ENCODE measurements at places on chromosomes 3 and 15.
A peak's percentile ranks its signal among the peaks of the same experiment; 100 is the strongest.

- DNase-seq, result no peak
These were observed 161.0 kb upstream of the CTDSPL start for GRCh38 chr3:37700466-37701248.

DNA sequence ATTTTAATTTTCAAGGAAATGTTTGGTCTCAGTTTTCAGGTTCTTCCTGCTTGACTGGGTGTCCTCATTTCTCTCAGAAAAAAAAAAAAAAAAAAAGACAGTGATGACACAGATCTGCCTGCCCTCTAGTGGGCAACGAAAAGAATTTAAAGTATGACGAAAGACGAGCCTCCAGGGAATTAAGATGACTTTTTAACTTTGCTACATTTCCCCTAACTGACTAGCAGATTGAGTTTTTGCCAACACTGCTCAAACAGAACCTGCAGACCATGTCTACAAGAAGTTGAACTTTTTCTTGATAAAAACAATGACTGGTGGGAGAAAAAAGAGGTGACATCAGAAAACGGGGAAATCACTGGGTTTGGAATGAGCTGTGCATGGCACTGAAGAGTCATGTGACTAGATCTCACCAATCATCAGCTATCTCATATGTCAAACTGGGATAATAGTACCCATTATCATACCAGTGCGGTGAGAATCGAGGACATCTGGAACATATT is 40.8 kb downstream of the EOMES start:
- DNase-seq, result no peak

GRCh38 chr3:31462050-31462569 is 70.6 kb upstream of the STT3B start:
- DNase-seq, result peak; percentile 8

DNA sequence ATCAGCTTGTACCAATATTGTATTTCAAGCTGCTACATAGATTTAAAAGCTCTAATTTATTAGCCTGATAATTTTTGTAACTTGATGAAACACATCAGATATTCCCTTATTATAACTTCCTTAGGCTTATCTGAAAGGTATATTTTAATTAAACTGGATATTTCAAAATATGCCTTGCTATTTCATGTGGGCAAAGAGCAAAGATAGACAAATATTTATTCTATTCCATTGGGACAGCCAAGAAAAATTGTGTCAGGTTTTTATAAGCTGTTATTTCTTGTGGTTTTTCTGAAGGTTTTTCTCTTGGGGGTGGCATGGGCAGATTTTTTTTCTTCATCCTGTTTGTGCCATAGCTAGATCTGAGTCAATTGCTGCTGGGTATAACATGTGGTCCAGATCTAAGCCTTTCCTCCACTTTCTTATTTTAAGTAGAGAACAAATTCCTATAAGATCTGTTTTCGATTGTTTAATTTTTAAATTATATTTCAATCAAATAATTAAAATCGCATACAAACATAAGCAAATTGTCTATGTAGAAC is 249.5 kb downstream of the NAALADL2 start:
- DNase-seq, result no peak

DNA sequence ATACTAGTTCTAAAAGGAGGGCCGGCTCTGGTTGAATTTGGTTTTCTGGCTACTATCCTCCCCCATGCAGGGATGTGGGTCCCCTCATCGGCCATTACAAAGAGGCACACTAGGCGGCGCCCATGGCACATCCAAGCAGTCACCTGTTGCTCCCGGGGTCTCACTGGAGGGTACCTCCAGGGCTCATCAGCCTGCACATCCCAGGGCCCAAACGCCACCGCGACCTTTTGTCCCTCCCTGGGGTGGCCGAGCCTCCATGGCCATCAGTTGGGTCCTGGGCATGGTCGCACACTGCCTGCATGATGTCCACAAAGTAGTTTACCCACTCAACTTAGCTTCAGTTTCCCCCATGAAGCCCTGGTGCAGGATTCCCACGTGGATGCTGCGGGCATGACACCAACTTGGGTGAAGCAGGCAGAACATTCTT is 28.3 kb downstream of the IDH3A start:
- peak; percentile 19 for DNase-seq

- no peak for DNase-seq
These were observed 86.4 kb downstream of the P2RY1 start for GRCh38 chr3:152921351-152921750.

GRCh38 chr3:4985330-4986174 is 6.3 kb downstream of the BHLHE40 start:
- DNase-seq, result no peak

- no peak for DNase-seq
These were observed 7.8 kb upstream of the UBP1 start for GRCh38 chr3:33447958-33448357.

DNA sequence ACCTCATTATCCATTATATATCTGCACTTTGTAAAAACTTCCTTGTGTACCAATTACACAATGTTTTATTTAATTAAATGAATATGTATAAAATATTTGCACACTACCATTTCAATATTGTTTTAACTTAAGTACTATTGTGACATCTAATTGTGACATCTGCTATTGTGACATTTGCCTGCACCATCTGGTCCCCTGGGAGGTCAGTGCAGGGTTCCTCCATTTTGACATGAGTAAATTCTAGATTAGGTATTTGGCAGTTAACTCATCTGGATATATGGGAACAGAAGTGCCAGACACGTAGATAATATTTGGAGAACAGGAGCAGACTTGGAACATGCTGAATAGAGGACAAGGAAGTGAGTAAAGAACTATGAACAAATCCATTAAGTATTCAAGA is 332.1 kb downstream of the VGLL3 start:
- no peak for DNase-seq

GRCh38 chr3:161508852-161509477 is 12.4 kb downstream of the OTOL1 start:
- no peak for DNase-seq

- DNase-seq, result no peak
These were observed 1.5 kb upstream of the SMAD3 start for GRCh38 chr15:67063689-67064606.

DNA sequence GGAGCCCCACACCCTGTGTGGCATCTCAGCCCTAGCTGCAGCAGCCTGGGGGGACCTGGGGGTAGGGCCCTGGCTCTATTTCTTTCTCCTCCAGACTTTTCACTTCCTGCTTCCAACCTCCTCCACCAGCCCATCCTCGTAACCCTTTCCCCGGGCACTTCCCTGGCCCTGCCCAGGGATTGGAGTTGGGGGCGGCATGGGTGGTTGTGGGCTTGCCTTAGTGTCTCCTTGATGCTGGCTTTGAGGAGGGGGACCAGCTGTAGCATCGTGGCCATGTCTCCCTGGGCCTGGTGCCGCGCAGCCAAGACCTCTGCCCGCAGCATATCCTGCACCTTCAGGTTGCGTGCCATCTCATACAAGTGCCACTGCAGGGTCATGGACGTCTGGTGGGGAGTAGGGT is 28.1 kb downstream of the CYP11A1 start:
- DNase-seq, result no peak

DNA sequence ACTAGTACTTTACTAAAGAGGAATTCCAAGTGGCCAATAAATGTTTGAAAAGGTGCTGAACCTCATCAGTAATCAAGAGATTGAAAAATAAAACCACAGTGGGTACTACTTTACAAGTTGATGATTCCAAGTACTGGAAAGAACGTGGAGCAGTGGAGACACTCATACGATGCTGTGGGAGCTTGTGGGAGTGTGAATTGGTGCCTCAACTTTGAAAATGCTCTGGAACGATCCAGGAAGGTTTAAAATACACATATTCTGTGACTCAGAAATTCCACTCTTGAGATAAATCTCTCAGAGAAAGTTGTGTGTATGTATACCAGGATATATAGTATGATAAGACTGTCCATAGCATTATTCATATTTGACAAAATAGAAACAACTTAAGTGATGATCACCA is 9.3 kb downstream of the LRCH3 start:
- DNase-seq, result no peak

GRCh38 chr3:18843188-18843587 is 305.1 kb upstream of the KCNH8 start:
- DNase-seq, result no peak

DNA sequence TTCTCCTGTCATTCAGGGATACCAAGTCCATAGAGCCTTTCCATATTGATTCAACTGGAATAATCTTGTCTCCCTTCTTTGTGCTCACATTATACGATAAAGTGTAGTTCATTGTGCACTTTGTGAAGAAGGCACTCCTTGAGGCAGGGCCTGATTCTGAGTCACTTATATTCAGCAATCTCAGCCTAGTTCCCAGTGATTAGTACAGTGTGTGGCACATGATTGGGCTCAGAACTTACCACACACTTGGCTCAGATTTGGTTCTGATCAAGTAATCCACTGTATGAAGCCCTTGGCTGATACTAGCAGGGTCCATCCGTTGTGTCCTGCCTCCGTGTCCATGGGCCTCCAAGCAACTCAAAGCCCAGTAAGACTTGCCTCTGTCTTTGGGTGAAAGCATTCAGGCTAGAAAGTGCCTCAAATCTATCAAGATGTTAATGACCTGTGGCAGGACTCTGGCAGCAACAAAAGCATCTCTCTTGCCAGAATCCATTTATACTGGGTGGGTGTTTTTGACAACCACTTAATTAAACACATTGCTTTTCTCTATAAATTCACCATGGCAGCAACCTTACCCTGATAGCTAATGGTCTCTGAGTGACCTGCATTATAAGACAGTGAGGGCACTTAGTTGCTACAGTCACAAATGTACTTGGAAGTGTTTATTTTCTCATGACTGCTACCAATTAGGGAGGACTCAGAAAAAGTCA is 51.3 kb downstream of the TPRG1 start:
- no peak for DNase-seq

DNA sequence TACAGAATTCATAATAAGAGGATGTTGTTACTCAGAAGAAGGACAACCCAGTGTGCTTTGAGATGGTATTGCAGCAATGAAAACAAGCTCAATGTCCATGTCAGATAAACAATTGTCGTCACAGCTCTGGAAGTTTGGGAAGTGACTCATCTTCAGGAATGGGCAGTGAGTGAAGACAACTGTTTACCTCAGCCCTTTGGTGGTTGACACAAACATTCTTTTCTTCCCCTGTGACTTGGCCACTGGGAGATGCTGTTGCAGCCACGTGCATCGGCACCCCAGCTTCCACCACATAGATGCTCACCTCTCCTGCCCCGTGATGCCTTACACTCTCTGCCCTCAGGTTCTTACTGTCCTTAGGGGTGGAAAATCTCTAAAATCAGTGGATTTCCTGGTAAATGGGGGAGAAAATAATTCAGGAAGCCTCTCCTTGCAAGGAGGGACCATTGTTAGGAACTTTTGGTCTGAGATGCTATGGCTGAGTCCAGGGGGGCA is 114.1 kb upstream of the GALNT15 start:
- no peak for DNase-seq

GRCh38 chr15:94476686-94477085 is 245.3 kb downstream of the MCTP2 start:
- no peak for DNase-seq

DNA sequence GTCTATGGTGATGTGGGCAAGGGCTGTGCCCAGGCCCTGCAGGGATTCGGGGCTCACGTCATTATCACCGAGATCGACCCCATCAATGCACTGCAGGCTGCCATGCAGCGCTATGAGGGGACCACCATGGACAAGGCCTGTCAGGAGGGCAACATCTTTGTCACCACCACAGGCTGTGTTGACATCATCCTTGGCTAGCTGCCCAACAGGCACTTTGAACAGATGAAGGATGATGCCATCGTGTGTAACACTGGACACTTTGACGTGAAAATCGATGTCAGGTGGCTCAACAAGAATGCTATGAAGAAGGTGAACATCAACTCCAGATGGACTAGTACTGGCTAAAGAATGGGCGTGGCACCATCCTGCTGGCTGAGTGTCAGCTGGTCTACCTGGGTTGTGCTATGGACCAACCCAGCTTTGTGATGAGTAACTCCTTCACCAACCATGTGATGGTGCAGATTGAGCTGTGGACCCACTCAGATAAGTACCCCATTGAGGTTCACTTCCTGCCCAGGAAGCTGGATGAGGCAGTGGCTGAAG is 6.1 kb upstream of the USP8 start:
- DNase-seq, result no peak

GRCh38 chr3:53750253-53751210 is 95.7 kb downstream of the CHDH start:
- DNase-seq, result no peak

DNA sequence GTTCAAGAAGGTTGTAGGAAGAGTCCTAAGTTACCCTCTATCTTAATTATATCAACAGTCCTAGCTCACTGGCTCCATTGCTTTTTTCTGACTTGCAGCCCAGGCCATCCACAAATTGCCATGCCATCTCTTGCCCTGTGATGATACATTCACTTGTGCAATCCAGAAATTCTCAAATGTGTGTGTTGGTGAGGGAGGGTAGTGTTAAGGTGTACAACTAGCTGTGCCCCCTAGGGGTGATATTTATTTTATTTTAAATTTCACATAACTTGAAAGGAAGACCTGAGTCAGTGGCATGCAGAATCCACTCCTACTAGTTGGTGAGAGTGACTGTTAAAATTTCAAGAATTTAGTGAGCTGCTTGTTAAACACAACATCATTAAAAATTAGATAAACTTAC is 156.1 kb upstream of the ANKRD28 start:
- no peak for DNase-seq

- DNase-seq, result no peak
These were observed 57.1 kb downstream of the EPHB1 start for GRCh38 chr3:134852132-134852531.

- no peak for DNase-seq
These were observed 52.6 kb upstream of the RAB6B start for GRCh38 chr3:133948131-133948810.

DNA sequence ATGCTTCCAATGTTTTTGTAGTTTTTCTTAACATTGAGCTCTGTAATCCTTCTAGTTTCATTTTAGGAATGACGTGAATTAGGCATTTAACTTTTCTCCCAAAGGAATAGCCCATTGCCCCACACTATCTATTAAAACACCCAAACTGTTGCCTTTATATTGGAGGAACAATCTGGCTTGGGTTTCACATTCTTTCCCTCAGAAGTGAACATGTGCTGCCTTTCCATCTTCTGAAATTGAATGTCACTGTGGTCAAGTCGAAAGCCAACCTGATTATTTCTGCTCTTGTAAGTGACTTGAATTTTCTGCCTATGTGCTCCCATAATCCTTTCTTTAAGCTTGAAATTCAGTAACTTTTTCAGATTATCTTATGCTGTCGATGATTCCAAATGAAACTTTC is 214.5 kb downstream of the SLC9A9 start:
- DNase-seq, result no peak

- no peak for DNase-seq
These were observed 68.4 kb upstream of the MCTP2 start for GRCh38 chr15:94162939-94163338.

- DNase-seq, result no peak
These were observed 30.8 kb downstream of the TMEM45A start for GRCh38 chr3:100523050-100523760.

GRCh38 chr3:22372292-22373062 is 621.5 kb upstream of the ZNF385D start:
- no peak for DNase-seq

DNA sequence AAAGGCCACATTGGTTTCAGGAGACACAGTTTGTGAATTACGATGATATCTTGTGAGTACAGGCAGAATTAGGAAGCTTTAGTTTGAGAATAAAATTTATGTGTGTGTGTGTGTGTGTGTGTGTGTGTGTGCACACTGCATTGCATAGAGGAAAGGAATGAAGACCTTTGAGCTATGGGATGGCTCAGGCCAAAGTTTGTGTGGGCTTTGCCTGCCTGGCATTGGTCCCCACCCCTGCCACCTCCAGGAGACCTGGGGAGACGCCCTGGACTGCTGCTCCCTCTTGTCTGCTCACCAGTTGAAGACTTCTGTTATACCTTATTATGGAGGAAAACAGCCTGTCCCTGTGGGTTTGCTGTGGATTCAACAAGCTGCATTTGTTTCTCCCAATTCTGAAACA is 37.2 kb downstream of the TIGIT start:
- no peak for DNase-seq

Data from activated T-cell treated with anti-CD3 and anti-CD28 coated beads for 1 hour (primary cell).